Astrocyte of the cerebellum (primary cell): ENCODE measurements at places on chromosomes 16 and 17.

DNA sequence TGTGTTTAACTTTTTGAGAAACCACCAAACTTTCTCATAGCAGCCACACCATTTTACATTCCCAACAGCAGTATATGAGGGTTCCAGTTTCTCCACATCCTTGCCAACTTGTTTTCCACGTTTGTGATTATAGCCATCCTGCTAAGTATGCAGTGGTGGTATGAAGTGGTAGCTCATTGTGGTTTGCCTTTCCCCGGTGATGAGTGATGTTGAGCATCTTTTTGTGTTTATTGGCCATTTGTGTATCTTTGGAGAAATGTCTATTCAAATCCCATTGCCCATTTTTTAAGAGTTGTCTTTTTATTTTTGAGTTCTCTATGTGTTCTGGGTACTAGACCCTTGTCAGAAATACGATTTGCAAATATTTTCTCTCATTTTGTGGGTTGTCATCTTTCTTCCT lies 17.4 kb downstream of the SF3B3 start:
- DNase-seq = no peak

GRCh38 chr17:67133161-67133560 lies 88.8 kb downstream of the CACNG1 start:
- no peak for DNase-seq

DNA sequence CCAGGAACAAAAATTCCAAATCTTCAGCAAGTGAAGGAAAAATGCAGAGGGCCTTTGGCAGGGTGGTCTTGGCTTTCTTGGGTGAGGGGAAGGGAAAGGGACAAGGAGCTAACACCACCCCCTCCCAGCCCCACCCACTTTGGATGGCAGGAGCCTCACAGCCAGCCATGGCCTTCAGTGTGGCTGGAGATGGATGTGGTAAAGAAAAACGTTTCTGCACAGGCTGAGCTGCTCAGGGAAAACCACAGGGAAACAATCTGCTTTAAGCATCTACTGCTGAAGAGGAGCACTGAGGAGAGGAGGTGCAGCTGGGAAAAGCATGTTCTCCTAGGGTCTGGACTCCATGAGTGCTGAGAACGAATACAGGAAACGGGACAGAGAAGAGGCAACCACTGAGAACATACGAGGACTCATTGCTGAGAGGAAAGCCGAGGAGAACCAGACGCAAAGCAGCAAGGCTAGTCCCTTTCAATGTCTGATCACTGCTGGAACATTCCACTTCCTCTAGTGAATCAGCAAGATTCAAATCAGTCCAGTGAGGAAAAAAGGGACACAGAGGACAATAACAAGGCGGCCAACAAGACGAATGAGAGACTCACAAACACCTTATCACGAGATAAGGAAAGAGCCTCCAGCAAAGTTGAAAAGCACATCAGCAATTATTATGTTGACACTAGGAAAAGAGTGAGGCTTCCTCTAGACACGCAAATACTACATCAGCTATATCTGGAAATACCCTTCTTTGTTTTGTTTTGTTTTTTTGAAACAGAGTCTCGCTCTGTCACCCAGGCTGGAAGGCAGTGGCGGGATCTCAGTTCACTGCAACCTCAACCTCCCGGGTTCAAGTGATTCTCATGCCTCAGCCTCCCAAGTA lies 41.7 kb downstream of the ZZEF1 start:
- DNase-seq = no peak

DNA sequence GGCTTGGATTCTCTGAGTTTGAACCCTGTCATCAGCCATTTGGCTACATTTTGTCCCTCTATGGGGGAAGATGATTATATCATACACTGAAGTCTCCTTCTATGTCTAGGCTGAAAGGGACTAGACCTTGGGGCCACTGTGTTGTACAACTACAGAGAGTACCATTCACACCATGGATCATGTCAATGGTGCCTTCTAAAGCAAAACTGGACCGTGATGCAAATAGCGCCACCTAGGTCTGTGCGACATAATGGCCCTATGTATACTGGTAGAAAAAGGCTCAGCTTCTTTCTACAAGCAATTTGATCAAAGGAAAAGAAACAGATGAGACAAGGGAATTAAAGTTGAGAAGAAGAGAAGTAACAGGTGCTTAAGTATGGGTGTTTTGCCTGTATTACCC lies 100.7 kb downstream of the LYRM1 start:
- no peak for DNase-seq

DNA sequence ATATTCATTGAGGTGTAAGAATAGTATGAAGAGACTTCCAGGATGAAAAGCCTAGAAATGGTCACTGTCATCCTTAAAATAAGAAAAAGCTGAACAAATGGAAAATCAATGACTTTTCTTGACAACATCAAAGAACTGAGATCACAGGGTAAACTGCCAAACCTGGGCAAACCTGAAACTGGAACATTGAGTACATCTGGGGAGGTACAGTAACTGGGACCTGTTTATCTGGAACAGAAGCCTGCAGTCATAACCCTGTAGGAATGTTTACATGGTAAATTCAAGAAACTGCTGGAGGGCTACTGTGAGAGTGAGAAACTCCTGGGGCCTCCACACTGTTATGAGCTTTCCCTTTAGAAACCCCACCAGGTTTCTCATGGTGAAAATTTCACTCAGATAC lies 130.1 kb upstream of the PIRT start:
- DNase-seq = no peak

DNA sequence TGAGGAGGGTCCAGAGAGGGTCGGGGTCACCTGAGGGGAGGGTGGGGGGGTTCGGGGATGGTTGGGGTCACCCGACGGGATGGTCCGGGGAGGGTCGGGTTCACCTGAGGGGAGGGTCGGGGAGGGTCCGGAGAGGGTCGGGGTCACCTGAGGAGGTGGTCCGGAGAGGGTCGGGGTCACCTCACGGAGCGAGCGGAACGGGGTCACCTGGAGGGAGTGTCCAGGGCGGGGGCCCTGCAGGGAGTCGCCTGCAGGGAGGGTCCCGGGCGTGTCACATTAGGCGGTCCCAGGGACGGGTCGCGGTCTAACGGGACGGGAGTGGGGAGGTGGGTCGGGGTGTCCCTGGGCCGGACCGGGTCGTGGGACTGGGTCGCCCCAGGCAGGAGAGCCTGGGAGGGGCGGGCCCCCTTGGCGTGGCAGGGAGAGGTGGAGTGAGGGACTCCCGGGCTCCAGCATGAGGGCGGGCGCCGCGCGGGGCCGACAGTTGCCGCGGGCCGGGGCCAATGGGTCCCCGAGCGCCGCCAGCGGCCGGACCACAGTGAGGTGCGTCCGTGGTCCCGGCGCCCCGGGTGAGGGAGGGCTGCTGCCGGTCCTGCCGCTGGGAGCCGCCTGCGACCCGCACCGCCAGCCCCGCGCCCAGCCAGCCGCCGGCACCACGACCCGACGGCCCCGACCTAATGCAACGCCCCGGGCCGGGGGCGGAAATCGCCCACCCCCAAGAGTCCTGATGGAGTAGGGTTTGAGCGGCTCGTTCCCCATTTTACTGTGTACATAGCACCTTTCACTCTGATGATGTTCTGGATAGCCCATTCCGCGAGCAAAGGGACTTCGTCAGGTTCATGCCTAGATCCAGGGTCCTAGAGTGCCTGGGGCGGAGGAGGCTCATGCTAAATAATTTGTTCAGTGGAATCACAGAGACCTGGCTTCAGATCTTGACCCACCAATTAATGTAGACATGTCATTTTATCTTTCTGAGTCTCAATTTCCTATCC lies 1.2 kb upstream of the ABCA3 start:
- DNase-seq = no peak

DNA sequence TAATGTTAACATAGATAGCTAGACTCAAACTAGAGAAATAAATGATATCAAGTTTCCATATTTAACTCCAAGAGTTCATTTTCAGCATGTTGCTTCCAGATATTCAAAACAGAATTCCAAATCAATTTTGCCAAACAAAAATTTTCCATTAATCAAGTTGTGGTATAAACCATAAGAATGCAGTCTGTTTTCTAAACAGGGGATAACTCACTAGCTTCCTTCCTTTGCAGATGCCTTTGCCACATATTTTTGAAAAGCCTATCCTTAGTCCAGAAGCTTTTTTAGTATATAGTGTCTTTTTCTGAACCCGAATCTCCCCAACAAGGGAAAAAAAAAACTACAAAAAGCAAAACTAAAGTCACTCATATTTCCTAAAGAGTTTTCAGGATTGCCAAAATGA lies 61.5 kb downstream of the HELZ start:
- DNase-seq = no peak

DNA sequence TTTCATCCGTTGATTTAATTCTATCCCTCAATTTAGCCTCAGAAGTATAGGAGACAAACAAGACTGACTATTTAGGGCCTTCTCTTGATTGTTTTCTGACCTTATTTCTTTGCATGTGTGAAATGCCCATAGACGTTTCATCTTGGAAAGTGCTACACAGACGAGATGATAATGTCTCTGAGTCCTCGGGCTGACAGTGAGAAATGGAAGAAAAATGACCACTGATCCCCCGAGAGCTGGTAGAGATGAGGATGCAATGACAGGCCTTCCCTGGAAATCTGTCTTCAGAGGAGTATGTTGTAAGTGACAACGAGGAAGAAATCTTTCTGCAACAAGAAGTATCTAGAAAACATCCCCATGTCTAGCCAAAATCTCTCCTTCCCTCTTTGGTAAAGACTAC lies 522.9 kb downstream of the HAPSTR1 start:
- DNase-seq = no peak

DNA sequence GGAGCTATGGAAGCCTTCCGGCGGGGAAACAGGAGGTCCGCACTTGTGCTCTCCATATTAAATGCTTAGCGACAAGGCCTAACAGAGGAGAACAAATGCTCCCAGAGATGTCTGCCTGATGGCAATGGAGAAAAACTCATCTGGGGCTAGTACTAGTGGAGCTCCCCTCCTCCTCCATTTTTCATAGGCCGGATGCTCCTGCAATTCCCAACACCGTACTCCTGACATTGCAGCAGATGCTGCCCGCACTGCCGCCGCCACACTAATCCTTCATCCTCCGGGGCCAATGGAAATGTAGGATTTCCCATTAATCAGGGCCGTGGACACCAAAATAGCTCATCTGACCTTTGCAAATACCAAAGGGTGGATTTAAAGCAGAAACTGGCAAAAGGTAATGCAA lies 27.5 kb downstream of the TOM1L2 start:
- DNase-seq = no peak

GRCh38 chr16:64440421-64440831 lies 681.4 kb downstream of the CDH11 start:
- peak; percentile 95 for DNase-seq
